Brain pericyte (primary cell): ENCODE measurements at places on chromosomes 12 and 14.

GRCh38 chr14:83463500-83464098 lies 1929.9 kb upstream of the SEL1L start:
- DNase-seq, result peak; percentile 20

- no peak for DNase-seq
These were observed 33.3 kb upstream of the GCH1 start for GRCh38 chr14:54935958-54936357.

- DNase-seq, result no peak
These were observed 15.5 kb upstream of the PNMA1 start for GRCh38 chr14:73729556-73730265.

DNA sequence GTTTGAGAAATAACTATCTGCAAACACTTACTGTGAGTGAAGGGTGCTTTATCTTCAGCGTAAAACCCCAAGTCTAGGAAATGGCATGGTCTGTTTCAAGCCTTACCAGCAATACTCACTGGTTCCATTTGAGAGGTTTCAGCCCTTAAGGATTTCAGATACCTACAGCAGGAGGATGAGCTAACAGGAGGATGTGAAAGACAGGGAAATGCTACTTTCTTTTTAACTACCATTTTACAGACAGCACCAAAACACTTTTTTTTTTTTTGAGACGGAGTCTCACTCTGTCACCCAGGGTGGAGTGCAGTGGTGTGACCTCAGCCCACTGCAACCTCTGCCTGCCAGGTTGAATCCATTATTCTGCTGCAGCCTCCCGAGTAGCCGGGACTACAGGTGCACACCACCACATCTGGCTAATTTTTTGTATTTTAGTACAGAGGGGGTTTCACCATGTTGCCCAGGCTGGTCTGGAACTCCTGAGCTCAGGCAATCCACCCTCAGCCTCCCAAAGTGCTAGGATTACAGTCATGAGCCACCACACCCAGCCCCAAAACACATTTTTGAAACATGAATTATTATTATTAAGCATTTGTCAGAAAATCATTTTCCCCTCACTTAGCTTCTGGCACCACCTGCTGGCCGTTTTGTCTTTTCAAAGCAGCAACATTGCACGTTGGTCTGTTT lies 4.6 kb downstream of the MTRFR start:
- no peak for DNase-seq

DNA sequence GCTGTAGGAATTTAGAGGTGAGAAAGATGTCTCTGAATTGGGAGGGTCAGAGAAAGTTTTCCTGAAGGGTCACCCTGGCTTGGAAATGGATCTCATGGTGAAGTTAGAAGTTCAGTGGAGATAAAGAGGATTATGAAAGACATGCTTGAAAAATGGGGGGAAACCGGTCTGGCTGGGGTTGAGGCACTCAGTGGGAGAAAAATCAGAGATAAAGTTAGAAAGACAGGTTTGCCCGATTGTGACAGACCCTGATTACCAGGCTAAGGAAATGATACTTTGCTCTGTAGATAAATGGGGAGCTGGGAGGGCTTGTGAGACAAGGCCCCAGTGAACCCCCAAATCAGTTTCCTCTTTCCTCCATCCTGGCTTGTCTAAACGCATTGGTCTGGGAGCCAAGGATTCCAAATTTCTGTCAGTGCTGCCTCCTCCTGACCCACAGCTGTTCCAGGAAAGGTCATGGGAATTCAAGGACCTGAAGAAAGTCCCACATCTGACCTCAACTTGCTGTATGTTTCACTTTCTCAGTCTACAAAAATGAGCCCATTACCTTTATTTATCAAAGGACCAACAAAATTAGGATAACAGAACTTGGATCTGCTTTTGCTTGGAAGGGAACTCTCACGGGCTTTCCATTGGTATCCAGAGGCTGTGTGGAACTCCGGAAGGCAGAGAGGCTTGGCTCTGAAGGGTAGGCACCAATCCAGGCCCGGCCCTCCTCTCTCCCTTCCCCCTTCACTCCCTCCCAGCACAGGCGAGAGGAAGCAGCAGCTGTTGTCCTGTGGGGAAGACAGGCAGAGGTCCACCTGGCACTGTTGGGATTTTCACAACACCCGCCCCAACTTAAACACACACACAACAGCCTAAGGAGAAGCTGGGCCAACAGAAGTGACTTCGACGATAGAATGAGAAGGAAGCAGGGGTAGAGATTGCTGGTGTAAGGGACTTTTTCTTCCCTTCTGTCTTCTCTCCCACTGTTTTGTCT lies 3.4 kb upstream of the RNASE7 start:
- no peak for DNase-seq

DNA sequence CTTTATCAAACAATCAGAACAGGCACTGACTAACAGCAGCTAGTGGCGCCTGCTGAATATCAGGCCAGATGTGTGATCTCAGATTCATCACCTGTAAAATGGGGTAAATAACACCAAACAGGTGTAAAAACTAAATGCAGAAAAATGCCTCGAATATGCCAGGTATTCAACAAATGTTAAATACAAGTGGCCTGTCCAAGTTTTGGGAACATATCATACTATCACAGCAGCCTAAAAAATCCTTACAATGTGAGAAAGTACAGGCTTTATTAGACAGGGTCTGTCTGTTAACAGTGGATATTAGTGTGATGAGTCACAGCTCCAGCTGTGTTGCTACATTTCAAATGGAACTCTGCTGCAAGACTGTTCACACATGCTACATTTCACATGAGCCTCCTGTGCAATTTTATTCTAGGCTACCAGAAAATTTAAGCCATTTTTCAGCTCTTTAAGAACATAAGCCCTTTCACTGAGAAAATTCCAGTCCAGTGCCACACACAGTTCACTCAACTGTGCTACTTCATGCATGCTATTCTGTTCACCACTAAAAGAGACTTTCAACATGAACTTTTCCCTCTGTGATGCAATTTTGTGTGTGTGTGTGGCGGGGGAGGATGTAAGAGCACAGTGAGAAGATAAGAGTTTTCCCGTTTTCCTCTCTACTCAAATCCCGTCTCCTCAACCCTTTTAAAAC lies 56.7 kb downstream of the MSRB3 start:
- DNase-seq, result peak; percentile 57

- no peak for DNase-seq
These were observed 707.3 kb downstream of the MED13L start for GRCh38 chr12:115570069-115570777.

DNA sequence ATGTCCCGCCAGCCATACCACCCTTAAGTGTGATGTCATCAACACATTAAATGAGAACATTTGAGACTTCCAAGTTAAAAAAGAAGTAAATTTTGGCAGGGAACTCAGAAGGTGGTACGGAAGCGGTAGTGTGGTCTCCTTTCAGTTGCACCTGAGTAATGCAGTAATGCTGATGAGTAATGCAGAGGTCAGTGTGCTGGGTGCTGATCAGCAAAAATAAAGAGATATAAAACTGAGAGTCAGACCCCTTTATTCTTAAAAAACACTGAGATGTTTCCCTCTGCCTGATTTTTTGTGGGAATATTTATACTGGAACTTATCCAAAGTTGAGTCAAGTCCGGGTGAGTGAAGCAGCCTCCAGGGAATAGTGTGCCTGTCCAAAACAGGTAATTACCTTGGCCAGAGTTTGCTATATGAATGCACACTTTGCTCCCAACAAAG lies 370.6 kb upstream of the PRICKLE1 start:
- DNase-seq, result no peak

- no peak for DNase-seq
These were observed 24.7 kb downstream of the OR4N2 start for GRCh38 chr14:19828314-19828713.

DNA sequence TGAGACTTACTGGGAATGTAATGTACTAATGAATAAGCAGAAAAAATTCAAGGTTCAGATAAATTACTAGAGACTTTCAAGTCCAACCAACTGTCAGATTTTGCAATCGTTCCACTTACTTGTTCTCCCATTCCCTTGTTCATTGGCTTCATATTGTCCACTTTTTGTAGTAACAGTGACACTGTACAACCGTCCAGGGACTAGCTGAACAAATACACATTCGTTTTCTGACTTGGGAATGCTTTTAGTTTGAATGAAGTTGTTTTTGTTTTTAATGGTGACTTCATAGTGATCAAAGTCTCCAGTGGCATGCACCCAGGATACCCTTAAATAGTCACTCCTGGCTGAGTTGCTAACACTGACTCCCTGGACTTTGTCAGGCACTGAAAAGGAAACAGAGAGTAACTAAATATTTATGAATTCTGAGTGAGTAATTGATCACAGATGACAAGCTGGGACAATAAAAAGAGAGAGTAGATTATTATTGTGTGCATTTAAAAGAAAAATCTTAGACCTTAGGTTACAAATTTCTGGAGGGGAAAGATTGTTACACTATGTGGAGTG lies 65.4 kb downstream of the PTPRB start:
- DNase-seq, result no peak

DNA sequence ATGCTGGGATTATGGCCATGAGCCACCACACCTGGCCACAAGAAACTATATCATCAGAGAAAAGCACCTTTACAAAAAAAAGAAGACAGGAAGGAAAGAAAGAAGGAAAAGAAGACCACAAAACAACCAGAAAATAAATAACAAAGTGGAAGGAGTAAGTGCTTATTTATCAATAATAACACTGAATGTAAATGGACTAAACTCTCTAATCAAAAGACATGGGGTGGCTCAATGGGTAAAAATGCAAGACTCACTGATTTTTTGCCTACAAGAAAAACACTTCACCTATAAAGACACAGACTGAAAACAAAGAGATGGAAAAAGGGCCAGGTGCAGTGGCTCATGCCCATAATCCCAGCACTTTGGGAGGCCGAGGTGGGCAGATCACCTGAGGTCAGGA lies 65.7 kb downstream of the MAPKAPK5 start:
- DNase-seq, result no peak

DNA sequence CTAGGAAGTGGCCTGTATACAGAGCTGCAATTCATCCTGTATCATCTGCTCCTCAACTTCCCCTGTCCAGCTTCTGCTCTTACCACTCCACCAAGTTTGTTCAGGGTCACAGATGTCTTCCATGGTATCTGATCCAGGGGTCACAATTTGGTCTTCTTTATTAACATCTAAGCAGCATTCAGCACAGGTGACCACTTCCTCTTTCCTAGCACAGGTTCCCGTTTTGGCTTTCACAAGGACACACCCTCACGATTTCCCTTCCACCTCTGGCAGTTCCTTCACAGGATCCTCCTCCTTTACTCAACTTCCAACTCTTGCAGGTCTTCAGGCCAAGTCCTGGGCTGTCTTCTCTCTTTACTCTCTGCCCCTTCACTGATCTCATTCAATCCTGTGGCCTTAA lies 93.6 kb downstream of the TTC7B start:
- no peak for DNase-seq

DNA sequence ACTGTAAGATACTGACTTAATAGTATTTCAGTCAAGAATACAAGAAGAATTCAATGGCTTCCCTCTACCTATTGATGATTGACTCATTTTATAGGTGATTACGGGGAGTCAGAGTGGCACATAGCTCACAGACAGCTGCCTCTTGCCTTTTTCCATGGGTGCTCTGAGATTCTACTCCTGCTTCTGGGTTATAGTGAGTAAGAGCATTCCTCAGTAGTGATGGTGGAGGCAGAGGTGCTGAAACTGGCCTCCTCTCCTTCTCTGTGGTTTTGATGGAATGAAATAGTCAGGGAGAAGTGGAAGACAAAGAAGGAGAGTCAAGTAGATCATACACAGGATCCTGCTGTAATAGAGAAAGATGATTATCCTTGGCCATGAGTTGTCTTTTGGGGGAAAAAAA lies 438.2 kb upstream of the FAR2 start:
- no peak for DNase-seq

DNA sequence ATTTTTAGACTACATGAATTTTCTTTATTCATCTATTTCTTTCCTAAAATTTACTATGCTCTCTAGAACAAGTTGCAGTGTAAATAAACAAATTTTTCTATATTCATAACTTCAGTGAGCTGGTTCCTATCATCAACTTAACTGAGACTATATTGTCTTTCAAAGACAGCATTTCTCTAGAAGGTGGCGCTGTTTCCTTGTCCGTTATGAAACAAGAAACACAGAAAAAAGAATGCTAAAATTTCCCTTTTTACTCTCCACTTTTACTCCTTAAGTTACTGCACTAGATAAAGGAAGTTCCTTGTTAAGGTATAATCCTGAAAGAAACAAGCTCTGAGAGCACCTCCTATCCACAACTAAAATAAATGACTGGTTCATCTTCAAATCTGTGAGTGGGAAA lies 8.2 kb upstream of the CLEC2A start:
- no peak for DNase-seq

GRCh38 chr12:72471806-72472205 lies 199.6 kb downstream of the TRHDE start:
- DNase-seq, result no peak

GRCh38 chr14:21229821-21230220 lies 39.4 kb downstream of the HNRNPC start:
- no peak for DNase-seq

DNA sequence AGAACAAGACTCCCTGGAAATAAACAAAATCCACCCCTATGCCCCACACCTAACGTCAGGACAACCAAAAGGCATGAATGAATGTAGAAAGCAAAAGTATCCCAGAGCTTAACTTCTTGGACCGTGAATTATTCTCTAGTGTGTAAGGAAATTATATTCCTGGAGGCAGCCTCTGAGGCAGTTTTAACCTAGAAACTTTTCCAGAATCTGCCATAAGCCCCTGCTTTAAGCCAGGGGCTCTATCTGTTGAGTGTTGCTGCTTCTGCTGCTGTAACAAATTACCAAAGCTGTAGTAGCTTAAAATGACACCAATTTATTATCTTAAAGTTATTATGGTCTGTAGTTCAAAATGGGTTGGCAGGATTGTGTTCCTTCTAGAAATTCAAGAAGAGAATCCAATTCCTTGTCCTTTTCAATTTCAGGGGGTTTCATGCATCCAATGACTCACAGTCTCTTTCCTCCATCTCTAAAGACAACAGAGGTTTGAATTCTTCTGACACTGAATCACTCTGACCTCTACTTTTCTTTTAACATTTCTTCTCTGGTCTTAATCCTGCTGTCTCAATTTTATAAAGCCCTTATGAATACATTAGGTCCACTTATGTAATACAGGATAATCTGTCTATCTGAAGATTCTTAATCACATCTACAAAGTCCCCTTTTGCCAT lies 242.7 kb downstream of the ATXN7L3B start:
- no peak for DNase-seq

DNA sequence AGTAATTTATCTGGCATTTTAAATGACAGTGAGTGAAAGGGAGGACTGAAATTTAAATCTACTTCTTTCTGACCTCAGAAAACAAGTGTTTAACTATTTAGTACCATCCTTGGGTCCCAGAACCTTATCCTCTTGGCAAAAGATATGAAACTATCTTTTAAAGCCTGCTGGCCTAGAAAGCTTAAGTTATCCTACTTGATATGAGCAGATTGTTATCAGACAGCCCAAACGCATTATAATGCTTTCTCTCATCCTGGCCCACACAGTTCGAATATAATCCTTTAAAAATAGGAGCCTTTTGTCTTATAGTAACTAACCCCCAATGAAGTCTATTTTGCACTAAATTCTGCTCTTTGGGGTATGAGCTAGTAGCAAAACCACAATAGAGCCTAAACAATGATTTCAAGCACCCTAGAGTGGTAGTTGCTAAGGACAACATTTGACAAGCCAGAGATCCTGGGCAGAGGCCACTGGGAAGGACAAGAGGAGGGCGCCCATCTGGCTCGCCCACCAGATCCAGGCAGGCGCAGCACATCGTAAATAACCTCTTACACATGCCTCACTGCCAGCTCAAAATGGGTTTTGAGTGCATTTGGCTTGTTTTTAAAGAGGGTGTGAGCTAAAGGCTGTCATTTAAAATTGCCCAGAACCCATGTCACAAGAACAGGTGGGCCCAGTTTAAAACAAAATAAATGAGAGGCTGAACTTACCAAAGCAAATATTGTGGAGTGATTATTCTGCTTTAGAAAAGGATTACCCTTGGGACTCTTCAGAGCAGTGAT lies 37.7 kb upstream of the CRY1 start:
- DNase-seq, result no peak
